ENCODE measurements at places on chromosomes 1 and 21.
A peak's percentile ranks its signal among the peaks of the same experiment; 100 is the strongest.

DNA sequence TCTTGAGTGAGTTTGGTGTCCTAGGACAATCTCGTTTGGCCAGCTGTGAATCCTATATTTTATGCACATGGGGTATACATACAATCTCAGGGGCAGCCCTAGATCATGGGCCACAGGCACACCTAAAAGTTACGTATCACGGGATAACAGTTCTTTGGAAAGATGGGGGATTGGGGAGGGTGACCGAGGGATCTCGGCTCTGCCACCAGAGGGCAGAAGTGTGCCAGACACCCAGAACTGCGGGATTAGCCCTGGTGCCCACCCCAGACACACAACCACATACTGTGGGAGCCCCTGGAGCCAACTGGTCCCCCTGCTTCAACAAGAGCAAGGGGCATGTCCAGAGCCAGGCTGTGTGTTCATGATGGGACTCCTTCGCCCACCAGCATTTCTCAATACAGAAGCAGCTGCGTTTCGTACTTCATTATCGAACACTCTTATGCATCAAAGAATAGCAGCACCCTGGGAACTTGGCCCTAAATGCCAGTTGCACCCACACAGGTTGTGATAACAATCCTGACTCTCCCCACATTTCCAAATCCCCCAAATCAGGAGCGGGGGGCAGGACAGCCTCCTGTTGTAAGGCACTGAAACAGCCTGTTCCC, 37.4 kb downstream of the TMCO4 start:
- DNase-seq = no peak

- no peak for DNase-seq
These were observed 28.9 kb downstream of the SLC37A1 start for GRCh38 chr21:42542596-42542995.

DNA sequence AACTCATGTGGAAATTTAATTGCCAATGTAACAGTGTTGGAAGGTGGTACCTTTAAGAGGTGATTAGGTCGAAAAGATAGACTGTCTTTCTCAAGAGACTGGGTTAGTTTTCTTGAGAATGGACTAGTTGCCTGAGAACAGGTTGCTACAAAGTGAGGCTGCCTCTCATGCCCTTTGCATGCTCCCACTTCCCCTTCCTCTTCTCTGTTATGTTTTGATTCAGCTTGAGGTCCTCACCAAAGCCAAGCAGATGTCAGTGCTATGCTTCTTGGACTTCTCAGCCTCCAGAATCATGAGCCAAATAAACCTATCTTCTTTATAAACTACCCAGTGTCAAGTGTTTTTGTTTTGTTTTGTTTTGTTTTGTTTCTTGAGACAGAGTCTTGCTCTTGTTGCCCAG, 187.0 kb upstream of the RUNX1 start:
- DNase-seq = peak; percentile 51

DNA sequence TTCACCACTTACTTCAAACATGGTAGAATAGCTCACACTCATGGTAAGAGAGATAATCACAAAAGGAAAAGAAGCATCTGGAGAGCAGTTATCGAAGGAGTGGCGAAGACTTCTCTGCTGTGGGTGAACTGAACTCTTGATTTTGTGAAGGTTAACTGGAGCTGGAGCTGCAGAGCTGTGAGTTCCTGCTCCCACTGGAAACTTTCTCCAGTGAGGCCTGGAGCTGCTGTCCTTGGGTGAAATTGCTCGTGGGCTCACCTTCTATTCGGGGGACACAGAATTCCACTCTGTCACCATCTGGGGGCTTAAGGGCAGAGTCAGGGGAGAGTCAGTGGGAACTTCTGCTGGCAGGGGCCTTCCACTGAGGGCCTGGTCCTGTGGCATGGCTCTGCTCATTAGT, 45.9 kb downstream of the MAB21L3 start:
- DNase-seq = no peak

DNA sequence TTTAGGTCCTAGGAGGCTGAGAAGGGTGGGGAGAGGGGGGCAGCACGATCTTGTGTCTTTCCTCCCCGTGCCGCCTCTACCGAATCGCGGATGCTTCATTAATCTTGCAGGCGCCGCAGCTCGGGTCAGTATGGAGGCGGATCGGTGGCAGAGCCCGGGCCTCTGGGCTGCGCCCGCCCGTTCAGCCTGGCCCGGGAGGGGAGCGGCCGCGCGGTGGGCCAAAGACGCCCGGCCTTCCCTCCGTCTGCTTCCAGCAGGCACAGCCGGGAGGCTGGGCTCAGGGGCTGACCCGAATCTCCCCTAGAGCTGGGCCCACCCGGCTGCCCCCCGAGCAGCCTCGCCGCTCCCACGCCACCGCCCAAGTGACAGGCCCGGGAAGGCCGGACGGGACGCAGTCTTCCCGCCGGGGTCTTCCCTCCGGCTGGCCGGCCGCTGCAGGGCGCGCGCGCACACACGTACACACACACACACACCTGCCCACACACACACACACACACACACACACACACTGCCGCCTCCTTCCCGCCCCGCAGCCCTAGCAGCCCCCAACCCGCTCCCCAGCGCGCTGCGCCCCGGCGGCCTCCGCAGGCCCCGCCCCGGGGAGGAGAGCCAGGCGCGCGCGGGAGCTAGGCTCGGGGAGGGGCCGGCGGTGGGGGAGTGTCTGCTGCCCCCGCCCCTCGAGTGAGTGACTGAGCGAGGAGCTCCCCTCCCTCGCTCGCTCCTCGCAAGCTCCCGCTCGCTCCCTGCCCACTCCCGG, at the start of gene C1orf21:
TSS of gene C1orf21 (plus strand) at position 718 of the 757 bp plus-strand sequence. CDS start 90,481 bp downstream, outside the sequence.
- DNase-seq = no peak

GRCh38 chr1:9859281-9860014, 35.7 kb upstream of the CLSTN1 start:
- DNase-seq = no peak

DNA sequence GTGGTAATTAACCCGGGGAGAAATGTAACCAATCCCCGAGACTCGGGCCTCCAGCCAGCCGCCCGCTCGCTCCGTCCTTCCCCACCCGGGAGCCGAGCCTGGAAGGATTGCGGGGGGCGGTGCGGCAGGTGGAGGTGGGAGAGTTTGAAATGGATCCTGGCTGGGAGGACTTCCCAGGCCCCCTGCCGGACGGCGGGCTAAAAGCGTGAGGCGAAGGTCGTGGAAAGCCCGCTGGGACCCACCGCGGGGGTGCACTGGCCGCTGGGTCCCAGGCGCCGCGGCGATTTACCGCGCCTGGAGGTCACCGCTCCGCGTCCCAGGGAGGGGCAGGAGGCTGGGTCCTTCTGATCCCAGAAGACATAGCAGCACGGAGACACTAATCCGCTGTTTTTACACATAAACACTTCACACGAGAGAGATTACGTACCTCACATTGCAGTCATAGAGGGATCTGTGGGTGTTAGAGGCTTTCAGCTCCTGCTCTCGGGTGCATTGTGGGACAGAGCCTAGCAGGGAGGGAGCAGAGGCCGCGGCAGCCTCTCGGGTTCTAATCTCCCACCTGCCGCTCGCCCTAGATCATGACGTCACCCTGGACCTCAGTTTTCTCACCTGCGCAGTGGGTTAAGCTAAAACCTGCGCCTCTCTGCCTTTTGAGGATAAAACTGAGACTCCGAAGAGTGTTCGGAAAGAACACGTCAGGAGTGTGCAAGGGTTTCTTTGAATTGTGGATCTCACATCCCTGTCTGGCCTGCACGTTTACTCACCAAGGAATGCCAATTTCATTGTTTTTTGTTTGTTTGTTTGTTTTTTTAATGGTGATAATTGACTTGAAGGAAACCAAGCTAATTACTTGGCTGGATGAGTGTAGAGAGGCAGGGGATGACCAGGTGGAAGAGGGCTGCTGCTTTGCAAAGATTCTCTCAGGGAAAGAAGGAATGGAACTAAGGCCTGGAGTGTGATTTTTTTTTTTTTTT, 17.1 kb upstream of the TMEM9 start:
- no peak for DNase-seq

DNA sequence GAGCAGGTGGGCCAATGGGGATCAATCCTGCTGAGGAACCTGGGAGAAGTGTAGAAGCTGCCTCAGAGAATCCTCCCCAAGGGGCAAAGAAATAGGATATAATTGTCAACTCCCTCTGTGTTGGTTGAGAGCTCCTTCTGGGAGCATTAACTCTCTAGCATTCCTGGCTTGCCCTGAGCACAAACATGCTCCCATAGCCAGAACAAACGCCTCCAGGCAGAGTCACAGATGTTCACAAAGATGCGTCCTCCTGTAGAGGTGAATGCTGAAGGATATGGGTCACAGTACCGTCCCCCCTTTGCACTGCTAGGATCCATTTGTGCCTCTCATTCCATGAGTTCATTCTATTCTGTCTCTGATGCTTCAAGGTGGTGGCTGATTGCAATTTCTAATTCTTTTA, 9.6 kb upstream of the BCAN start:
- DNase-seq = no peak

GRCh38 chr1:12336413-12336812, 106.6 kb downstream of the VPS13D start:
- DNase-seq = no peak

DNA sequence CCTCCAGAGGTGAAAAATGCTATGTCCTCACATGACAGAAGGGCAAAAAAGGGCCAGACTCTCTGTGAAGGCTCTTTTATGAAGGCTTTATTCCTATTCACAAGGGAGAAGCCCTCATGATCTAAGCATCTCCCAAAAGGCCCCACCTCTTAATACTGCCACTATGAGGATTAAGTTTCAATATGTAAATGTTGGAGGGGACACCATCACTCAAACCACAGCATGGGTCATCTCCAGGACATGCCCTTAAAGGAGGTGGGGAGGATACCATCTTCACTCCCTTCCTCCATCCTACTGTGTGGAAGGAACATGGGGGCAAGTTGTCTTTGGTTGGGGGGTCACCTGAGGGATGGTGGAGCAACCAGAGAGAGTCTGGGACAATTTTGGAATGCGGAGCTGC, 170.1 kb downstream of the TRIM33 start:
- DNase-seq = no peak

DNA sequence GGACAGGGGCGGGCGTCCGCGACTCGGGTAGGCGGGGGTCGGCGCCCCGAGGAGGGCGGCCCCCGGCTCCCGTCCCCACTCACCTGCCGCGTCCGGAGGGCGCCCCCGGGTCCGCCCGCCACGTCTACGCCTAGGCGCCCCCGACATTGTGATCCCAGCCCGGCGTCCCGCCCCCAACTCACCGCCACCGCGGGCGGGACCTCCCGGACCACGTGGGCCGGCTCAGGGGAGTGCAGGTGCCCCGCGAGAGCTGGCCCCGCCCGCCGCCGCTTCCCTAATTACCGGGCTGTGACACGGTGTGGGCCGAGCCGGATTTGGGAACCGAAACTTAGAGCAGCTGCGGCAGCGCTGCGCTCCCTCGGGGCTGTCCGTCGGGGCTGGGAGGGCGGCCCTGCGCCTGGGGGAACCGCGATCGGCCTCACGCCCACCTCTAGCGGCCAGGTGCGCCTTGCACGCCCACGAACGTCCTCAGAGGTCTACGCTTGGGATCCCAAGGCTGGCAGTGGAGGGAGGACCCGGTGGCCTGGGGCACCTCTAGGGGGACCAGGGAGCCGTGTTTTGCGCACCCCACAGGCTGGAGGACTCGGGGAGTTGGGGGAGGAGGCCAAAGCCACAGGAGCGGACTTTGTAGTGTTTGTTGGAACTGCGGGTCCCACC, 521 bp upstream of the NADK start:
- DNase-seq = peak; percentile 81

DNA sequence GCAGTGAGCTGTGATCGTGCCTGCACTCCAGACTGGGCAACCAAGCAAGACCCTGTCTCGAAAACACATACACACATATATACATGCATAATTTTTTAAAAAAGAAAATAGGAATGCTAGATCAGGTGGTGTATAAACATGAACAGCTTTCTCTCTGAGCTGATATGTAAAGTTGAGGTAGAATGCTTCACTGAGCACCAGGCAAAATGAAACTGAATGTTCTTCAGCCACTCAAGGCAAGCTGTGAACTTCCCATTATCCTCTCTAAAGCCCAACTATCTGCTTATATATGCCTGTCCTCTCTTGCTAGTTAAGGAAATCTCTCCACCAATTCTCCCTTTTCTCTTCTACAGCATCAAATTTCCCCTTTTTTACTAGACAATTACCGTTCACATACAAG, 93.0 kb downstream of the NUF2 start:
- DNase-seq = peak; percentile 23

GRCh38 chr1:208965351-208965750, 618.2 kb upstream of the CAMK1G start:
- DNase-seq = no peak

GRCh38 chr1:113388621-113389358, 1.5 kb upstream of the MAGI3 start:
- DNase-seq = no peak

GRCh38 chr1:178538192-178538916, 25.4 kb downstream of the TEX35 start:
- no peak for DNase-seq

GRCh38 chr1:173603056-173603591, at the start of gene SLC9C2:
Gene SLC9C2, minus strand, starts transcription at chr1:173603072. Its CDS starts 1,296 bp downstream, at chr1:173601776.
- DNase-seq = no peak

DNA sequence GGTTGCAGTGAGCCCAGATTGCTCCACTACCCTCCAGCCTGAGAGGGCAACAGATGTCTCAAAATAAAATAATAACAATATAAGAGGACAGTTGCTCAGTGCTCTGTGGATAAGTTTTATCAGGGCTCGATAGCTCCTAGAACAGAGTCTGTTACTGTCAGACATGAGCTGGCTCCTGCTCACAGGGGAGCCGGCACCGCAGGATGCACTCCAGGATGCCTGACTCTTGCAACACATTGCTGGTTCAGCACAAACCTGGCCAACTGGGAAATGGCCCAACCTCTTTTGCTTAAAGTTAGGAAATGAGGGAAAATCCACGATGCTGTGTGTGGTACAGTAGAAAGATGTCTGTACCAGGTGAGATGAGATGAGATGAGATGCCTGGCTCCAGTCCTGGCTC, 5.8 kb upstream of the CTSE start:
- no peak for DNase-seq

GRCh38 chr1:95536501-95536900, 302.5 kb downstream of the RWDD3 start:
- DNase-seq = no peak

GRCh38 chr1:114755006-114755931, 2.5 kb downstream of the CSDE1 start:
- no peak for DNase-seq

GRCh38 chr1:234315588-234315987, 57.7 kb upstream of the COA6 start:
- no peak for DNase-seq

- no peak for DNase-seq
These were observed 77.4 kb downstream of the NPHP4 start for GRCh38 chr1:5914676-5915365.

GRCh38 chr1:5973771-5974170, 18.5 kb downstream of the NPHP4 start:
- no peak for DNase-seq

DNA sequence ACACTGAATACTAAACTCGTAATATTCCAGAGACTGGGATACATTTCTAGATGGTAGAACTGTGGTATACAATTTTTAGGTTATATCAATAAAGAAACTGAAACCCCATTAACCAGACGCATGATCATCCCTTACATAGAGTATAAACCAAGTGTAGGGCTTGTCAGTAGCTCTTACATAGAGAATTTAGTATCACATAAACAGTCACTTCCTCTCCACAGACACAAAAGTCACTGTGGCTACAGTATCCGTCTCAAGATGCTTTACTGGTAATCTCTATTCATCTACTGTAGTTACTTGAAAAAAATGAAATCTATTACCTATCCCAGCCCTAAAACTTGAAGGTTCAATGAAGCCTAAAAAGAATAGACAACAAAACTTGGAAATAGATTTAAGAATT, 252.3 kb upstream of the TMPRSS15 start:
- DNase-seq = no peak

Measured in GM12878 (cell line).